Naive B cell (primary cell): ENCODE measurements at places on chromosomes 5 and 9. TPM values are rescaled to one million over a fixed set of nuclear protein-coding genes. Genes with fewer than 3 reads are reported as not detected.

Gene HK3
- 0.16 TPM for polyA plus RNA-seq

Gene IFNA13
- not detected for polyA plus RNA-seq

Gene PCDHB4
- not detected for polyA plus RNA-seq

Gene GAPVD1
- polyA plus RNA-seq: 42.8 TPM

Gene TMEFF1
- not detected for polyA plus RNA-seq

Gene TERT
- polyA plus RNA-seq: not detected

Gene SRD5A1
- 43.7 TPM for polyA plus RNA-seq

Gene TAF1L
- not detected for polyA plus RNA-seq

Gene FOXD4L3
- not detected for polyA plus RNA-seq

Gene ZNF366
- polyA plus RNA-seq: not detected

Gene SGCD
- polyA plus RNA-seq: not detected

Gene PPP1R26
- polyA plus RNA-seq: 0.47 TPM

Gene HSD17B3
- polyA plus RNA-seq: not detected

Gene IFNA21
- polyA plus RNA-seq: not detected

Gene RETREG1
- polyA plus RNA-seq: 18.5 TPM

Gene NDOR1
- 4.4 TPM for polyA plus RNA-seq

Gene TNFSF8
- 4.0 TPM for polyA plus RNA-seq

Gene TMEM8B
- polyA plus RNA-seq: 2.5 TPM

Gene PCDHB15
- polyA plus RNA-seq: not detected

Gene CETN3
- 21.8 TPM for polyA plus RNA-seq

Gene PGM5
- polyA plus RNA-seq: not detected

Gene IPPK
- polyA plus RNA-seq: 4.3 TPM

Gene LCN6
- polyA plus RNA-seq: not detected

Gene PTPN3
- polyA plus RNA-seq: not detected

Gene HRCT1
- not detected for polyA plus RNA-seq

Gene OR1J2
- not detected for polyA plus RNA-seq

Gene NPDC1
- polyA plus RNA-seq: not detected

Gene HDHD3
- 40.5 TPM for polyA plus RNA-seq

Gene CANX
- polyA plus RNA-seq: 196 TPM

Gene SV2C
- polyA plus RNA-seq: not detected

Gene CHSY3
- polyA plus RNA-seq: not detected

Gene LHX3
- polyA plus RNA-seq: not detected

Gene CEL
- polyA plus RNA-seq: not detected

Gene CDO1
- not detected for polyA plus RNA-seq

Gene OR2V2
- not detected for polyA plus RNA-seq

Gene CDH9
- polyA plus RNA-seq: not detected
